ENCODE measurements at places on chromosomes 4 and X.

- DNase-seq, result peak; percentile 97
Observed at GRCh38 chr4:105280338-105281123, 133.9 kb downstream of the TET2 start.

- DNase-seq, result peak; percentile 53
Observed at GRCh38 chr4:174764105-174764729, 64.8 kb downstream of the GLRA3 start.

DNA sequence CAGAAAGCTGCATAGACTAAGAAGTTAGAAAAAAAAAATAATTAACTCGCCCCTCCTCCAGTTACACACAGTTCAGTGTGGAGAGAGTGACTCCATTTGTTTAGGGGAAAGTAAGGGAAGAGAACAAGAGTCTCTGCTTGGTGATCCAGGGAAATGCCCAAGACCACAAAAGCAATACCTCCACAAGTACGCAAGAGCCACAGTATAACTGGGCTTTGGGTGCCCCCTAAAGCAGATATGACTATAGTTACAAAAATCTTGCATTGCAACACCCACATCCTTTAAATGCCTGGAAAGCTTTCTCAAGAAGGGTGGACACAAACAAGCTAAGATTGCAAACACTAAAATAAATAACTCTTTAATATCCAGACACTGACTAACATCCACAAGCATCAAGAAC, 164.2 kb upstream of the NRK start:
- DNase-seq, result peak; percentile 2

GRCh38 chr4:95428291-95429070, 120.3 kb downstream of the UNC5C start:
- no peak for DNase-seq

GRCh38 chr4:5558502-5558901, 149.9 kb downstream of the EVC2 start:
- no peak for DNase-seq

DNA sequence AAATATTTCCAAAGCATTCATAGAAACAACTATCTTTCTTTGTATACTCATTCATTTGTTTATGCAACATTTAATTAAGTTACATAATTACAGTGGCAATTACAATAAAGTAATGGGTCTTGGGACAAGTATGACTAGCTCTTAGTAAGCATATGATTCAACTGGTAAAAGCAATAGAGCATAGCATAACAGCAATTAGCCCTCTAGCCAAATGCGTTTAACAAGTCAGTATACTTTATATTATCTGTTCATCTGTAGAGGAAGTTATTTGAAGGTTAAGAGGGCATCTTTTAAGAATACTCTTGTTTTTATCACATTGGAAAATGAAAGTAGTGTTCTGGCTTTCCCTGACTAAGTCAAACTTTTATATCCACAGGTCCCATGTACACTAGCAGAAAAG, 198.1 kb upstream of the UGT8 start:
- no peak for DNase-seq

DNA sequence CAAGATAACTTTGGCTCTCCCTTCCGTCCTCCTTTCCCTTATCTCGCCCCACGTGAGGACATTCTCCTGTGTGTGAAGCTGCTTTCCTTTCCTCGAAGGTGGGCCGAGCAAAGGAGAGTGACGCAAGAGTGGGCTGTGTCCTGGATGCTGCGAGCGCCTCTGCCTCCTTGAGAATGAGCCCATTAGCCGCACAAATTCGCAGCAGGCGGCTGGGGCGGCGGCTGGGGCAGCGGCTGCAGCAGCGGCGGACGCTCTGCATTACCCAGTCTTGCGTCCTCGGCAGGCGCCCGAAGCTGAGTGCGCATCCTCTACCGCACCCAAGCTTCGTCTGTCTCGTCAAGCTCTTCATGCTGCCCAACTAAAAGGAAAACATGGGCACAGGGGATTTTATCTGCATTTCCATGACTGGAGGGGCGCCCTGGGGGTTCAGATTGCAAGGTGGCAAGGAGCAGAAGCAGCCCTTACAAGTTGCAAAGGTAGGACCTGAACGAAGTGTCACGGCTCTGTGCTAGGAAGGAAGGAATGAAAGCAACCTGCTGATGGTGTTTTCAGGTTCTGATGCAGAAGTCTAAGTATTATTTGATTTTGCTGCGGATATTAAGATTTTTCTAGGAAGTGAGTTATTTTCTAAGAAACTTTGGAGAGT, at the start of gene SYNPO2:
SYNPO2 (plus strand) TSS at position 189 of the 646 bp plus-strand sequence; CDS start at position 372, 183 bp downstream.
- DNase-seq, result peak; percentile 86

GRCh38 chrX:1190596-1191145, 21.8 kb downstream of the CRLF2 start:
- no peak for DNase-seq

DNA sequence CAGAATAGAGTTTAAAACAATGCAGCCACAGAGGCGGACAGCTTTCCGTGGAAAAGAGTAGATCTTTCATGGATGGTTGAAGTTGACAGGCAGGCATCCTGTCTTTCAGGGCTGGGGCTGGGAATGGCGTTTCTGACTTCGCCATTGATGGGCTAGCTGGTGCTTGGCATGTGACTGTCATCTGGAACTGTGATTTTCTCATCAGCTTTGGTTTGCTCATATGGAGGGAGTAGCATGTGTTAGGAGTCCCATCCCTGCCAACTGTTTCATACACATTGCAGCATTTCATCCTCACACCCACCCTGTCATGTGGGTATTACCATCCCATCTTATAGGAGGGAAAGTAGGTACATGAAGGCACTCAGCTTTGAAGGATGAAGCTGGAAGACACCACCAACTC, 49.2 kb upstream of the STX18 start:
- no peak for DNase-seq

DNA sequence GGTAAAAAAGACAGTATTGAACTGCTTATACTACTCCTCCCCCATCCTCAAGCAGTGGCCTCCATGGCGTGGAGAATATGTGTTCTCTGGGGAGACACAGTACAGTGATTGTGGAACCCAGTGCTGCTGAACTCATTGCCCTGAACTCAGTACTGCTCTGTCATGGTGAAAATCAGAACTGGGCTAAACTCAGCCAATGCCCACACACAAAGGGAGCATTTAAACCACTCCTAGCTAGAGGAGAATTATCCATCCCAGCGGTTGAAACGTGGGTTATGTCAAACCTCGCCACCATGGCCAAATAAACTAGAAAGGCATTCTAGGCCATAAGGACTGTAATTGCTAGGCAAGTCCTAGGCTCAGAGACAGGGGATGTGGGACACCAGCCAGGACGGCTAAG, 131.8 kb downstream of the SPOCK3 start:
- no peak for DNase-seq

- DNase-seq, result no peak
Observed at GRCh38 chr4:73376976-73377375, 27.1 kb upstream of the ALB start.

- DNase-seq, result peak; percentile 54
Observed at GRCh38 chr4:138576684-138577083, 334.5 kb upstream of the SLC7A11 start.

DNA sequence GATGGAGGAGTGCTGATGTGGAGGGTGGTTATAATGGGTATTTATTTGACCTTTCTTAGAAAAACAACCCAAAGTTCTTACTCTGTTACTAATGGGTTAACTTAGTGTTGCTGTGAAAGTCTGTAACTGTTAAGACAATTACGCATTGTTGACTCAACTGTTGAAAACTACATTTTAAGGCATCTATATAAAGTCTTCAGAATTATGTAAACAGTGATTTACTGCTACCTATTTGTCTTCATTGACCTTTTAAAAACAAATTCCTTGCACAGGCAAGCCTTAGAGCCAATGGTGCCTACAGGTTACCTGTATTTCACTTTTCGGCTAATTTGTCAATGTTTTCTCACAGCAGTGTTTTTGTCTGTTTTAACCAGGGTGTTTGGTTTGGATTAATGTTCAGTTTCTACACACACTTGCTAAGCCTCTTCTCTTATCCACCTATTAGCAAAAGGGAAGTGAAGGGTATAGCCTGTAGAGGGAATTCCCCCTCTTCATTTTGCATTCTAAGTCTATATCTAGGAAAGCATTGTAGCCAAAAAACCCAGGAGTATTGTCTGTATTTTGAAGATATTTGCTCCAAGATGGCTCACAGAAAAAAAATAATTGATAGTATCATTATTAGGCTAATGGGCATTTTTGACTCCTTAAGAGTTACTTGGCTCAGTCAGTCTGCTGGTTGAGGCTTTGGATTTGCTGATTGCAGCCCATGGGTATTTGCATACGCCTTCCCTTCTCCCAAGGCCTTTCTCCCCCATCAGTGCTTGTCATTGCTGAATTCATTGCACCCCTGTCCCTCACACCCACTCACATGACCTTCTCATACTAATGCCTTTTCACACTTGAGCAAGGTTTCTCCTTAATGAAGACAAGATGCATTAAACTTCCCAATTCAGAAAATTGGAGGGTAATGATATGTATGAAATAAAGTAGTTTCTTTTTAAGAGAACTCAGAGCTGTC, 30.5 kb downstream of the AFF1 start:
- no peak for DNase-seq

DNA sequence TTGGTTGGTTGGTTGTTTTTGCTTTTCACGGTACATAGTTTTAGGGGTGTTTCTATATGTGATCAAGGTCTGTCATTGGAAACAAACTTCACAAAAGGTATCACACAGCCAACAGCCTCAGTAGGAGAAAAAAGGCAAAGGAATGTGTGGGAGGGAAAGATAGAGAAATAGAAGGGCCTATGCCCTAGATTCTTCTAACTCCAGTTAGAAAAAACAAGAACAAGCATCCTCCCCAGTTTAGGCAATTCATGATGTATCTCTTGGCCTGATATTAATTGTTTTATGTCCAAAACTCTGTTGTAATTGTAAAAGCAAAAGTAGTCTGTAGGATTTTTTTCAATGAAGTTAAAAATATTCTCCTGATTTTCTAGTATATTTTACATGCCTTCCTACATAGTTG, 192.4 kb upstream of the EDNRA start:
- DNase-seq, result no peak

- DNase-seq, result no peak
Observed at GRCh38 chr4:185017964-185018772, at the start of gene HELT. HELT (plus strand) TSS chr4:185018490; CDS start chr4:185018929, 439 bp downstream.

DNA sequence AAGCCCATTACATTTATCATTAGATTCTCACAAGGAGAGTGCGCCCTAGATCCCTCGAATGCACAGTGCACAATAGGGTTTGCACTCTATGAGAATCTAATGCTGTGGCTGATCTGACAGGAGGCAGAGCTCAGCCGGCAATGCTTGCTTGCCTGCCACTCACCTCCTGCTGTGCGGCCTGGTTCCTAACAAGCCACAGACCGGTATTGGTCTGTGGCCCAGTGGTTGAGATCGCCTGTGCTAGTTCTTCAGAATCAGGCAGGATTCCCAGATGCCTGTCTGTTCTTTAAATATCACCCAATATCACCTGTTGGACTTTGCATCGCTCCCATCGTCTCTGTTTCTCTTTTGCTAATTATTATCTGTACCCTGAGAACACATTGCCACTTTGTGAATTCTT, 14.0 kb downstream of the DSPP start:
- no peak for DNase-seq

DNA sequence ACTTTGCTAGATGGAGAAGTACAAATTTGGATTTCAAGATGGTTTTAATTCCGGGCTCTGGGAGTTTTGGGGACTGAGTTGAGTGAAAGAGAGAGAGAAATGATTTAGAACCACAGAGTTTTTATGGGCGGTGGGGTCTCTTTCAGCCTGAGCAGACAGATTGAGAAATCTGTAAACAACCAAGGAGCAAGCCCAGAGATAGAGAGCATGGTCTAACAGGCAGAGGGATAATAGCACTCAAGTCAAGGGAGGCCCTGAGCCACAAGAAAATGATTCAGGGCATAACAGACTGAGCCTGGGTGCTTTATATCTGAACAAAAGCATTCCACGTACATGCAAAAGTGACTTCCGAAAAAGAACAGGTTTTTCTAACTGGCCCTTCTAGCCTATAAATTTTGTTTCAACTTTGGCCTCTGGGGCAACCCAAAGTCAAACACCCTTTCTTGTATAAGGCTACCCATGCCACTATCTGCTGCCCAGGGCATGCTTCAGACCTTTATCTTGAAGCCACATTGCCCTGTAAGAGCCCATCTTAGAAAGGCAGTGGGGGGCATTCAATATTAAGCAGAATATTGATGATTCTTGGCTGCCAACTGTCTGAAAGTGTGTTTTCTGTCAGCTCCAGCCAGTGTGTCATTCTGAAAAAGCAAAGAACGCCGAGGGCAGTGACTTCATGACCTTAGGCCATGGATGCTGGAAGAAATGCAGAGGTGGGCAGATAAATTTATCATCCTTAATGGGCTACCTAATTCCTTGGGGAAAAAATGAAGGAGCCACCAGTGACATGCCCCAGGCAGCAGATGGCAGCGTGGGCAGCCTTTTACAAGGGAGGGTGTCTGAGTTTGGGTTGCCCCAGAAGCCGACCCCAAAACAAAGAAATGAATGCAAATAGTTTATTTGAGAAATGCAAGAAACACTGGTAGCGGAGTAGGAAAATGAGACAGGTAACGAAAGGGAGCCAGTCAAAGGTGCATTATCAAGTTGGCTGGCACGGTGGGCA, 637.6 kb downstream of the MID1IP1 start:
- DNase-seq, result no peak

All from fibroblast of skin of scalp (primary cell).